ENCODE measurements at places on chromosomes 5 and 9.

GRCh38 chr5:14995229-14995628 lies 123.7 kb upstream of the ANKH start:
- DNase-seq: no peak

- DNase-seq: no peak
These were observed 160.3 kb upstream of the TBC1D2 start for GRCh38 chr9:98415782-98416181.

DNA sequence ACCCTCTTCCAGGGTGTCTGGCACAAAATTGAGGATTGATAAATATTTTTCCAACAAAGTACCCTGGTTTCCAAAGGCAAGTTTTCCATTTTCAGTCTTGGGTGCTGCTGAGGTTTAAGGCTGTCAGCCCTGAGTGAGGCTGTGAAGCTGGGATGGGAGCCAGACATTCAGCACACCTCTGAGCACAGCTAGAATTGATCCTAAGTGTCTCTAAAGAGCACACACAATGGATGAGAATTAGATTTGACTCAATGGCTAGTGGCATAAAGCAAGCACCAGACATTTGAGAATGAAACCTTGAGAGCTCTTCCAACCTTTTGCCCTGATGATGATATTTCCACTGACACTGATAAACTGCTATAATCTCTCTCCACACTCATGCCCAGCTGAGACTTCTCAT lies 131.5 kb downstream of the MARCHF11 start:
- DNase-seq: no peak

- no peak for DNase-seq
These were observed 62.1 kb upstream of the IL6ST start for GRCh38 chr5:56056875-56057274.

- no peak for DNase-seq
These were observed 83.9 kb downstream of the PTPN3 start for GRCh38 chr9:109414125-109414785.

GRCh38 chr9:101536938-101537337 lies 3.3 kb downstream of the RNF20 start:
- peak; percentile 13 for DNase-seq

DNA sequence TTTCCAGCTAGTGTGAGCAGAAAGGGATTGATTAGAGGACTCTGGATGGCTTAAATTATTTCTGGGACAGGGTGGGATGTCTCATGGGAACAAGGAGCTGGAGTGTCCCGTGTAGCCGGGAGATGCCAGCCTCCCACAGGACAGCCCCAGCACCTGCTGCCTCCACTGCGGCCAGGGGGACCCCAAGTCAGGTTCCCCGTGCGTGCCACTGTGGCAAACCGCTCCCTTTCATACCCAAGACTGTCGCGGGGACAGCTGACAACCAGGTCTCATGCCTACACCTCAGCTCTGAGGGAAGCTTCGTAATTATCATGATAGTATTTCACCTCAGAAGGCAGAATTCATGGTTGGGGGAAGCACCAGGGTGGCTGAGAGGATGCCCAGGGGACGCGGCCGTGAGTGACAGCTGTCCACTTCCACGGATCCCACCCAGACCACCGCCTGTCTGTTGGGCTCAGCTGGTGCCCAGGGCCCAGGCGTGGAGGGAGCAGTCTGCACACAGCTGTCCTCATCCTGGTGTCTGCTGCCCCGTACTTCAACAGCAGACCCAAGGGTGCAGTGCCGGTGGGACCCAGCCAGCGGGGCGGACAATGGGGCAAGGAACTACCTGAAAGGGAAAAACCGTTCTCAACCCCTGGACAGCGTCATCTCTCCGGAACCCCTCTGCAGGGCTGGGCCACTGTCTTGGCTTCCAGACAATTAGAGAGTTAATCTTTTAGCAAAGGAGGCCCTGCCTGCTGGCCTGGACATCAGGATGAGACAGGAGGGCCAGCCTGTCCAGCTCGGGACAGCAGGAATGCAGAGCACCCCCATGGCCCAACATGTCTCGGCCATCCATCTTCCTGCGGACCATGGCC lies 166.9 kb downstream of the OLFM1 start:
- DNase-seq: no peak

DNA sequence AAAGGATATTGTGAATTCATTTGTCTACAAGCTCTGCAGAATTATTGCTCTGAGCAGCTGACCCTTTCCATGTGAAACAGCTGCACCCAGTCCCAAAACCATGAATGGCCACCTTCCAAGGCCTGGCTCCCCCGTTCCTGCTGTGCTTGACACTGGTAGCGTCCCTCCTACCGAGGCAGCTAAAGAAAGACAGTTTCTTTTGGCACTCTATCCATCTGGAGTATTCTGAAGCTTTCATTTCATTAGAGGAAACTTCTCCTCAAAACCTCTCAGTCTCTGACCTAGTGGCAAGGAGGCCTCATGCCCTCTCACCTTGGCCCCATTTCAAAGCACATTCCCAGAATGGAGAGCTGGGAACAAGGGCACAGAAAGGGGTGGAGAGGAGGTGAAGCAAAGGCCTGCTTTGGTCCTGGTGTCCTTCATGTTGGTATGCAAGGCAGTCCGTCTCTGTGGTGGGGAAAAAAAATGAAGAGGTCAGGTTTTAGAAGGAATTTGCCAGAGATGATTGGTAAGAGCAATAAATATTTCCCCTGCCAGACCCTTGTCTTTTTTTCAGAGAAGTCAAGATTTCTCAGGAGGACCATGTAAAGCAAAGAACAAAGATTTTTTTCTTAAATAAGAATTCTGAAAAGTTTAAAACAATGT lies 232.0 kb downstream of the RFK start:
- DNase-seq: no peak

DNA sequence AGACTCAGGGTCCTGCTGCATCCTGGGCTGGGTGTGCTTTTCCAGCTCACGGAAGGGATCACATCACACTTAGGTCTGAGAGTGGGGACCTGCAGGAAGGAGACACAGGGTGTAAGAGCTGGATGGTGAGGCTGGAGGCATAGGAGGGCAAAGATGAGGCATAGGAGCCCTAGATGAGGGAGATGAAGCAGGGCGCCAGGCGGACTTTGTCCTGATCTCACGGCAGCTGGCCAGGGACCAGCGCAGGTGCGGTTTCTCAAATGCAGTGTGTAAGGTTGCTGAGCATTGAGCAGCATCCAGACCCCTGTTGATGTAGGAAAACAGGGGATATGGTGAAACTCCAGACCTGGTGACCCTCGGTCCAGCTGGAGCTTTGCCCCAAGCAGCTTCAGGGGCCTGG lies 156.5 kb downstream of the PSAT1 start:
- no peak for DNase-seq

DNA sequence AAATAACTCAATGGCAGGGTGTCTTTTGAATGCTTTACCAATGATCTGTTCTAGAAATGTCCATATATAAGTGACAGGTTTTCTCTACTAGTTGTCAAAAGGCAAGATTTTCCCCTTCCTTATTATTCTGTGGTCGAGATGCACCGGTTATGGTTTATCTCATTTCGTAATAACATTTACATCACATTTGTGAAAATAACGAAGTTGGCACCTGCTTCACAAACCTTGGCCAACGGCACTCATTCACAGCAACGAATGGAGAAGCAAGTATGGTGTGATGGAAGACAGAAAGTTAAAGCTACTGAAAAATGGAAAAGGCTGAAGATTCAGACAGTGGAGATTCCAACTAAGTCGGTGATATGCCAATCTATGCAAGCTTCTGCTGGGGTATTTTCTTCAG lies 235.8 kb downstream of the KCTD16 start:
- no peak for DNase-seq
